ENCODE measurements at places on chromosomes 2 and 18. TPM values are rescaled to one million over a fixed set of nuclear protein-coding genes. Genes with fewer than 3 reads are reported as not detected.

Gene IL1F10
- total RNA-seq: not detected

DNA sequence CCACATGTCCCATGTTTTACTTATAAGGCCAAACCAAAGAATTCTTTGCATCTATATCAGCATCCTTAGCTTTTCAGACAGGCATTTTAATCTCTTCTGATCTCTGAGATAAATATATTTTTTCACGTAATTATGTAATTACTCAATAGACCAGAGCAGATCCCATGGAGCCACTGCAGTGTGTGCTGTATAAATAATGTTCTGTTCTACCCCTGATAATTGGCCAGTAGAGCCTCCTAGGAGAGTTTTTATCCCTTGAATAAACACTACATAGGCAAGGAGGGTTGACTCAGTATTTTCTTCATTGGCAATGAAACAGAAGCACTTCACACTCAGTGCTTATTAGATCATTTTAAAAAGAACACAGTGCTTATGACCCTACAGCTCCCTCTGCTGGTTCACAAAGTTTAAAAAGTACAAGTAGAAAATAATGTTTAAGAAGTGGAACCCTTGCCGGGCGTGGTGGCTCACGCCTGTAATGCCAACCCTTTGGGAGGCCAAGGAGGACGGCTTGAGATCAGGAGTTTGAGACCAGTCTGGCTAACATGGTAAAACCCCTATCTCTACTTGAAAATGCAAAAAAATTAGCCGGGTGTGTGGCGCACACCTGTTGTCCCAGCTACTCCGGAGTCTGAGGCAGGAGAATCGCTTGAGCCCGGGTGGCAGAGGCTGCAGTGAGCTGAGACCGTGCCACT, 91.9 kb downstream of the PPP1R1C start:
- H3K36me3 ChIP-seq: no peaks in the 10 kb centered on the region
- no peak overlapping the region for H3K4me3 ChIP-seq
- no peak overlapping the region for H3K27ac ChIP-seq
- peak; percentile 14 for DNase-seq
- H3K27me3 ChIP-seq: no peaks in the 10 kb centered on the region

DNA sequence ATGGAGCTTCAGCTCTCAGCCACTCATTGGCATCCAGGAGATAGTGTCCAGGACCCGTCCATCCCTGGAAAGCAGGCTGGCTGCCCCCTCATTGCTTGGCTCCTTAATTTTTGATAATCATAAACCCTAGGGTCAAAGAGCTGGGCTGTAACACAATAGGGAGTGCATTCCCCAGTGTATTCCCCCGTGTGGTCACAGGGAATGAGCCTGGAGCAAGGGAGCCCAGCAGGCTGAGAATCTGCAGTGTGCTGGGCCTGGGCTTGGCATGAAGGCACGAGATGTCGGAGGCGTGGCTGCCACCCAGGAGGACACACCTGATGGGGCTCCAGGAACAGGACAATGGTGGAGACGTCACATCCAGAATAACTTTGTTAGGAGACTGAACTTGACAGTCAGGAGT, 18.7 kb downstream of the TPRKB start:
- no peak overlapping the region for H3K4me3 ChIP-seq
- peaks cover 69% of the 10 kb centered on the region for H3K27me3 ChIP-seq
- no peaks in the 10 kb centered on the region for H3K4me1 ChIP-seq
- H3K36me3 ChIP-seq: peaks cover 2% of the 10 kb centered on the region

GRCh38 chr18:11866764-11867163, 15.6 kb downstream of the CHMP1B start:
- peak overlapping the region; percentile 68 for H3K27ac ChIP-seq
- peaks cover 8% of the 10 kb centered on the region for H3K4me1 ChIP-seq
- H3K36me3 ChIP-seq: peaks cover 12% of the 10 kb centered on the region
- DNase-seq: no peak
- no peaks in the 10 kb centered on the region for H3K27me3 ChIP-seq

DNA sequence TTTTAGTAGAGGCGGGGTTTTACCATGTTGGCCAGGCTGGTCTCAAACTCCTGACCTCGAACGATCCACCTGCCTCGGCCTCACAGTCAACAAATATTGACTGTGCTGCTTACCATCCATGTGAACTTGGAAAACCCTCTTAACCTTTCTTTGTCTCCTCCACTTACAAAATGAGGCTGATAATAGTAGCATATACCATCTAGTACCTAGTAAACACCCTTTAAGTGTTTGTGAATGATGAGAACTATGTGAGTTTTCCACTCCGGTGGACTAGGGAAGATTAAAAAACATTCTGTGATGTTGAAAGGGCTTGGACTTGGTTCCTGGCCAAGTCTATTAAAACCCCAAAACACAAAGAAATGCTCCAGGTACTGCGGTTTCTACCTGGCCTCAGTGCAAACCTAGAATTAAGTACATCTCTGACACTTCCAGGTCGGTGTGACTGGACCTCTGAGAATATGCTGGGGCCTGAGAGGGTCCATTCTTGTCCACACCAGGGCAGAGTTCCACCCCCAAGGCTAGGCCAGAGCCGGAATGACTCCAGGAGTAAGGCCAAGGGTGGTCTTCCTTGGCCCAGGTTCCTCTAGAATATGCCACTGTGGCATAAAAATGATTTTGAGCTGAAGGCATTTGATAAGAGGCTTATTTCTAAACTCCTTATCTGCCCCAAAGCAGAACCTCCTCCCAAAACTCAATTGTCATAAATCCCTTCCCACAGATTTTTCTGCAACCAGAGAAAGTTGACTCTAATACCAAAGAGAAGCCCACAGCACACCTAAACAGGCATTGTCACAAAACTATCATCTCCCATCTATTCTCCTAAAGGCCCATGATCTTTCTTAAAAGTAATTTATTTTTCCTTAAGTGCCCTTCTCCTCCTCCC, 217.5 kb downstream of the TGIF1 start:
- DNase-seq: no peak
- H3K36me3 ChIP-seq: peaks cover 14% of the 10 kb centered on the region
- H3K27ac ChIP-seq: 0 out of 2 replicates have a peak overlapping the region, but pooled peaks have one; percentile 0
- H3K4me1 ChIP-seq: peaks cover 32% of the 10 kb centered on the region
- no peaks in the 10 kb centered on the region for H3K27me3 ChIP-seq

GRCh38 chr18:23302851-23303527, 150.1 kb upstream of the RIOK3 start:
- peak overlapping the region; percentile 75 for H3K27ac ChIP-seq
- no peaks in the 10 kb centered on the region for H3K27me3 ChIP-seq
- DNase-seq: no peak
- H3K4me1 ChIP-seq: peaks cover 9% of the 10 kb centered on the region

Gene DCDC2C
- not detected for total RNA-seq

DNA sequence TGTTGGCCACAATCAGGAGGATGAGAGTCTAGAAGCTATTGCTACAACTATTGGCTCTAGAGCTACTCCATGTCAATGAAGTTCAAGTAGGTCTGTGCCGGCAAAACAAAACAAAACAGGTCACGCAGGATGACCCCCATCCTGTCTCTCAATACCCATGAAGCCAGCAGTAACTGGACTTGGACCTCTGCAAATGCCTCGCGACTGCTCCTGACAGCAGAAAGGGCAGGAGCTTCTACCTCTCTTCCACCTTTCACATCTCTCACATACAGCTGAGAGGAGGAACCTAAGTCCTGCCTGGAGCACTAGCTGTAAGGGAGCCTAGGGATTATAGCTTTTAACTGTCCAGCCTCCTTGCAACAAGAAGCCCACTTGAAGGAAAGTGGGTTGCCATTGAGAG, 16.0 kb downstream of the PRKAG3 start:
- no peaks in the 10 kb centered on the region for H3K36me3 ChIP-seq
- H3K27me3 ChIP-seq: no peaks in the 10 kb centered on the region
- DNase-seq: no peak
- no peak overlapping the region for H3K4me3 ChIP-seq
- H3K27ac ChIP-seq: no peak overlapping the region

GRCh38 chr2:100198461-100199230, 56.3 kb upstream of the AFF3 start:
- no peak overlapping the region for H3K27ac ChIP-seq
- no peak overlapping the region for H3K4me3 ChIP-seq
- H3K4me1 ChIP-seq: peaks cover 26% of the 10 kb centered on the region
- no peak for DNase-seq
- H3K36me3 ChIP-seq: no peaks in the 10 kb centered on the region
- H3K27me3 ChIP-seq: no peaks in the 10 kb centered on the region

GRCh38 chr18:35334821-35335220, 9.4 kb downstream of the ZNF24 start:
- DNase-seq: no peak
- no peaks in the 10 kb centered on the region for H3K27me3 ChIP-seq
- H3K4me1 ChIP-seq: no peaks in the 10 kb centered on the region
- no peak overlapping the region for H3K4me3 ChIP-seq

- H3K27ac ChIP-seq: no peak overlapping the region
- no peaks in the 10 kb centered on the region for H3K36me3 ChIP-seq
- H3K27me3 ChIP-seq: peaks cover 29% of the 10 kb centered on the region
These were observed 133.4 kb downstream of the INSIG2 start for GRCh38 chr2:118221536-118222272.

DNA sequence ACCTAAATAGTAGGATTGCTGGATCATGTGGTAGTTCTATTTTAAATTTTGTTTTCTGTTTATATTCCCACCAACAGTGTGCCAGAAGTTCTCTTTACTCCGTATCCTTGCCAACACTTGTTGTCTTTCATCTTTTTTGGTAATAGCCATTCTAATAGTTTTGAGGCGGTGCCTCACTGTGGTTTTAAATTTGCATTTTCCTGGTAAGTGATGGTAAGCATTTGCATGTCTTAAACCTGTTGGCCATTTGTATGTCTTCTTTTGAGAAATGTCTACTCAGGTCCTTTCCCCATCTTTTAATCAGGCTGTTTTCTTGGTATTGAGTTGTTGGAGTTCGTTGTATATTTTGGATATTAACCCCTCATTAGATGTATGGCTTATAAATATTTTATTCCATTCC, 51.6 kb downstream of the REL start:
- no peak for DNase-seq
- H3K36me3 ChIP-seq: 0 out of 2 replicates have a peak, but pooled peaks cover 1% of the 10 kb centered on the region
- H3K27me3 ChIP-seq: no peaks in the 10 kb centered on the region
- H3K27ac ChIP-seq: no peak overlapping the region
- no peaks in the 10 kb centered on the region for H3K4me1 ChIP-seq

- H3K36me3 ChIP-seq: peaks cover 11% of the 10 kb centered on the region
- H3K4me1 ChIP-seq: peaks cover 6% of the 10 kb centered on the region
These were observed 450.1 kb downstream of the LPIN1 start for GRCh38 chr2:12196495-12196894.

Gene CCDC85A
- total RNA-seq: 0.22 TPM

- H3K27ac ChIP-seq: no peak overlapping the region
- peaks cover 13% of the 10 kb centered on the region for H3K36me3 ChIP-seq
- H3K27me3 ChIP-seq: no peaks in the 10 kb centered on the region
- H3K4me1 ChIP-seq: no peaks in the 10 kb centered on the region
- no peak for DNase-seq
These were observed 83.7 kb downstream of the SP3 start for GRCh38 chr2:173881461-173881860.

DNA sequence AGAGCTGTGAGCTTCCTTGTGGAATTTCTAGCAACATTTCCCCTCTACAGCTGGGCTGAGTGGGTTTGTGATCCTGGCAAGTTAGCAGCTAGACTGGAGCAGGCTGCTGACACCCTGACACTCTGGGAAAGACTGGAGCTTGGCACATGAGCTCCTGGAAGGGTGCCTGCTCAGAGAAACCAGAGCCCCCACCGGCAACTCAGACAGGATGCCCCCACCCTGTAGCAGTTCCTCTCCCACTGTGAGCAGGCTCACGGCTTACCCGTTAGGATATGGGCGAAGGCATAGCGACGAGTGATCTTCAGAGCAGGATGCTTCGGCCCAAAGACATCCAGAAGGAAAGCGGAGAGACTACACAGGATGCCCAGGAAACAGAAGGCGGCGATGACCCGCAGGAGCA, 11.2 kb downstream of the TMEM127 start:
- H3K27me3 ChIP-seq: no peaks in the 10 kb centered on the region
- DNase-seq: no peak
- no peak overlapping the region for H3K4me3 ChIP-seq

DNA sequence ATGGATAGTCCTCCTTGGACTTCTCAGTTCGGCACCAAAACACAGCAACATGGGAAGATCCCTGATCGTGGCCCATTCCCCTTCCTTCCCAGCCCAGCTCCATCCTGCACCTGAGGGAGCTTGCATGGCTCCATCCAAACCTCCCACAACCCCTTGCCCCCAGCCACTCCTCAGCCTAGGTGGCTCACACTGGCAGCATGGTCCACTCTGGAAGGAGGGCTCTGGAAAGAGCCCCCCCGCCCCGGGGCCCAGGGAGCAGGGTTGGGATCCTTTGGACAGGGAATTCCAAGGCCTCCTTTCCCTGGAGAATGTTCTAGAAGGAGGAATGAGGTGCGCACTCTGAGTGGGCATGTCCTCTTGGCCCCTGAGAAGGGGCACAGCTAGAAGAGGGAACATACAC, 62.8 kb upstream of the ID2 start:
- H3K27ac ChIP-seq: no peak overlapping the region
- H3K27me3 ChIP-seq: peaks cover 6% of the 10 kb centered on the region
- DNase-seq: no peak
- H3K4me1 ChIP-seq: peaks cover 3% of the 10 kb centered on the region

DNA sequence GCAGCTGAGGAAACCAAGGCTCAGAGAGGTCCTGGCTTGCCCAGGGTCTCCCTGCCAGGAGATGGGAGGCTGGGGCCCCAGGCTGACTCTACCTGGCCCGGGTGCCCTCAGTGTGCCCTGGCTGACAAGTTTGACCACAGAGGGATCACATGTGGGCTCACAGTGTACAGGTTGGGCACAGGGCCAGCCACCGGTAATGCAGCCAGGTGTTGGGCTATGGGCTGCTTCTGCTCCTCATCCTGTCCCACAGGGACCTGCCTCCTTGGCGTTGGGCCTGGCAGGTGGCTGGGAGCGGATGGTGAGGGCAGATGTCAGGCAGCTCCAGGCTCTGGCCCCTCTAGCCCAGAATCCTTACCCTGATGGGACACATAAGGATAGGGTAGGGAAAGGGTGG, 250.5 kb downstream of the LOXHD1 start:
- DNase-seq: no peak
- H3K27ac ChIP-seq: no peak overlapping the region
- no peak overlapping the region for H3K4me3 ChIP-seq

DNA sequence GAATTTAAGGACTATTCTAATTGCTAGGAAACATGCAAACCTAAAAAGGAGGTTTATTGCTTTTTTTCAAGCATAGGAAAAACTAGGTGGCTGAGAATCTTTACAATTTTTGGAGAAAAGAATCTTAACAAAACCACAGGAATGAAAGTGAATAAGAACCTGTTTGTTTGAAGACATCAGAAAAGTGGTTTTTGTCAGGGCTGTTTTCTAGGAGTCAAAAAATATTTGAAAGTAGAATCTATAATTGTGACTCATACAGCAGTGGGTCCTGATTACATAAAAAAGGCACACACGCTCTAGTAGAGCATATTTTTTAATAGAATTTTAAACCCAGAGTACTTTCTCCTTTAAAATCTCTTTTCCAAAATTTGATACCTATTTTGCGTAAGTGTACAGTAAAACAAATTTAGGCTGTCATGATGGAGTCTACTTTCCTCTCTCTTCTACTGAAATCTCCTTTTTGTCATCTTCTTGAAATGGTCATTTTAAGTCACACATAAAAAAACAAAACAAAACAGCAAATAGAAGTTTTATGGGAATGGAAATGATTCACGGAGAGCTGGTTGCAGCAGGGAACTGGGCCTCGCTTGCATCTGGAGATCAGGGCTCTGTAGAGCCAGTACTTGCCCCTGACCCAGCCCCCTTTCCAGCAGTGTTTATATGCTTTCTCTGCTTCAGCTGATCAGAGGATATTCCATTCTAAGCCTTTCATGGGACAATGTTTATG, 59.1 kb upstream of the PELI1 start:
- no peaks in the 10 kb centered on the region for H3K36me3 ChIP-seq
- H3K4me3 ChIP-seq: no peak overlapping the region
- no peak overlapping the region for H3K27ac ChIP-seq
- DNase-seq: no peak
